ENCODE measurements at places on chromosomes 1 and 21. TPM values are rescaled to one million over a fixed set of nuclear protein-coding genes. Genes with fewer than 3 reads are reported as not detected.

The CLDN17 gene
- not detected for total RNA-seq

The RPE65 gene
- not detected for total RNA-seq

The IL24 gene
- total RNA-seq, result not detected

The CNKSR1 gene
- total RNA-seq, result 15.6 TPM

The RNU1-4 gene
- total RNA-seq, result 1,638 TPM

GRCh38 chr1:200437556-200438203, 27.8 kb upstream of the ZNF281 start:
- DNase-seq, result no peak
- no peak overlapping the region for H3K27ac ChIP-seq
- no peaks in the 10 kb centered on the region for H3K27me3 ChIP-seq
- H3K4me3 ChIP-seq, result no peak overlapping the region

DNA sequence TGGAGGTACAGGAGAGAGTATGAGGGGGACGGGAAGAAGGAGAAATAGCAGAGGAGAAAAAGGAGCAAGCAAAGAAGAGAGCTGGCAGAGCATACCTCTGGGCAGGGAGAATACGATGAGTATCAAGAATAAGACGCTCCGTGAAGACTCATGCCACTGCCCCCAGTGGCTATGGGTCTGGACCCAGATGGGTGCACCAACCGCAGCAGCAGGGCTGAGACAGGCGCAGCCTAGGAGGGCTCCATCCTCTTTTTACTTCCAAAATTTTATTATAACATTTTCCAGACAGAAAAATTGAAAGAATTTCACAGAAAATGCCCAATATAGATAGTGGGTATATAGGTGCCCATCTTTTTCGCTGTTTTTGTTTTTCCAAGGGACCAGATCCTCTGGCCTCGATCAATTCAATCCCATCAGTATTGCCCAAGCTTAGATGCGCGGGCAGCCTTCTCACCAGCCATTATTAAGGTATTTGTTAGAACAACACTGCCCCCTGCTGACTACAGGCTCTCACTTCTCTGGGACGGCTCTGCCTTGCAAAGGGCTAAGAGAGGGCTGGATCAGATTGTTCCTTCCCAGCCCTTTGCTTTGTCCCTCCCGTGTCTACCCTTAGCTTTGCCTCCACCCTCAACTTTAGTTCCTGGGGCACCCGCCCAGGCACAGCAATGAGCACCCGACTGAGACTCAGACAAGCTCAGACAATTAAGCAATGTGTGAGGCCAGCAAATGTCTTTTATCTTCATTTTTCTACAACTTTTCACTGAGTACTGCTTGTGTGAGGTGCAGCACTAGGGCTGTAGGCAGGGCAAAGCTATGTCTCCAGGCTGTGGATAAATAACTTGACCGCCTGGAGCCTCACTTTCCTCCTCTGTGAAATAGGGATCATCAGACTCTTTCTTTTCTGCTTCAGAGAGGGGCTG, 17.5 kb upstream of the CAMK1G start:
- no peaks in the 10 kb centered on the region for H3K27me3 ChIP-seq
- H3K4me3 ChIP-seq, result no peak overlapping the region
- H3K4me1 ChIP-seq, result no peaks in the 10 kb centered on the region
- H3K36me3 ChIP-seq, result no peaks in the 10 kb centered on the region

DNA sequence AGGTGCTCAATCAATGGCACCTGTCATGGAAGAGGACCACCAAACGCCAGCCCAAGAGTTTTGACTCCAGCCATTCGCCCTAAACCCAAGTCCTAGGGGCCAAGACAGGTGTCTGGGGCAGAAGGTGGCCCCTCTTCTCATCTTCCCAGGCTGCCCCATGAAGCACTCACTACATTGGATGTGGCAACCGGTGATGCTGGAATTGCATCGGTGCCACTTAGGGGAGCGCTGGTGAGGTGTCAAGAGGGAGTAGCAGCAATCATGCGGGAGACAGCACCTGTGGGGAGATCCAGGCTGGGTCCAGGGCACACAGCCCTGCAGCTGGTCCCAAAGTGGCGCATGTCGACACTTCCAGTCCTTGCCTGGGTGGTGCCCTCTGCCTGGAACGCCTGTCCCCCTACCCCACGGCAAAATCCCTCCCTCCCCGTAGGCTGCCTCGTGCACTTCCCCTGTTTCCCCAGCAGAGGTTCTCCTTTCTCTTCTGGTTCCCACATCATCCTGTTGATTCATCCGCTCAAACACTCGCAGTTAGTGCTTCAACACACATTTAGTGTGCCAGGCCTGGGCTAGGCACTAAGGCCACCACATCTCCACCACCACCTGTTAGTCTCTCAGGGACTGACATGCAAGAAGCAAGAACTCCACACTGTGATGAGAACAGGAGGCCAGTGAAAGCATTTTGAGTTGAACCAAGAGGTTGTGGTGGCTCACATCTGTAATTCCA, 18.5 kb downstream of the PLA2G2D start:
- H3K27ac ChIP-seq, result no peak overlapping the region
- H3K27me3 ChIP-seq, result no peaks in the 10 kb centered on the region
- no peak overlapping the region for H3K4me3 ChIP-seq
- peak; percentile 35 for DNase-seq

DNA sequence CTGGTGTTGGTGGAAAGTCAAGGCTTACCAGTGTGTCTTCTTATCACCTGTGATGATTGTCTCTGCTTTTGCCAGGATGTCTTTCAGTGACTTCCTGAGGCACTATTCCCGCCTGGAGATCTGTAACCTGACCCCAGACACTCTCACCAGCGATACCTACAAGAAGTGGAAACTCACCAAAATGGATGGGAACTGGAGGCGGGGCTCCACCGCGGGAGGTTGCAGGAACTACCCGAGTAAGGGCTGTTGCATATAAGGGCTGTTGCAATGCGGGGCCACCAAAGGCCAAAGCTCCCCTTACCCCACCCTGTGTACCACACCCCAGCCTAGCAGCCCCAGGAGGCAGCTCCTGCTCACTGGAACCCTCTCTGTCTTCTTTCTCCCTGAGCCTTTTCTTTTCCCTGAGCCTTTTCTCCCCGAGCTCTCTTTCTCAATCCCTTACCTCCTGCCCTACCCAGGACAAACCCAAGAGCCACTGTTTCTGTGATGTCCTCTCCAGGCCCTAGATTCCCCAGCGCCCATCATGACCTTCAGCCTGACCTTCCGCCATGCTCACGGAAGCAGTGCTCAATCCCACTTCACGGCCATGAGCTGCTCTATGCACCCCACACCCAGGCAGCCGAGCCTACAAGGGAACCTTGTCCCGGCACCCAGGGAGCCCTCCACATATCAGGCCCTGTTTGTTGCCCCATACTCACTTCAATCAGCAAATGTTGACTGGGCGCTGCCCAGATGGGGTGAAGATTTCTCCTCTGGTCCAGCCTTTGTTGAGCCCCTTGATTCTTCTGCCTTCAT, 40.6 kb downstream of the CAPN2 start:
- H3K4me1 ChIP-seq, result no peaks in the 10 kb centered on the region
- H3K4me3 ChIP-seq, result no peak overlapping the region
- H3K27me3 ChIP-seq, result no peaks in the 10 kb centered on the region
- no peak overlapping the region for H3K27ac ChIP-seq
- H3K36me3 ChIP-seq, result peaks cover 7% of the 10 kb centered on the region

GRCh38 chr1:69513601-69514000, 54.1 kb upstream of the LRRC7 start:
- H3K36me3 ChIP-seq, result no peaks in the 10 kb centered on the region
- H3K4me1 ChIP-seq, result no peaks in the 10 kb centered on the region
- DNase-seq, result no peak
- H3K27ac ChIP-seq, result no peak overlapping the region

Measured in Caco-2 (cell line).